ENCODE measurements at places on chromosomes 16 and 17.

GRCh38 chr17:55433029-55433628 is 11.5 kb upstream of the MMD start:
- DNase-seq = no peak

DNA sequence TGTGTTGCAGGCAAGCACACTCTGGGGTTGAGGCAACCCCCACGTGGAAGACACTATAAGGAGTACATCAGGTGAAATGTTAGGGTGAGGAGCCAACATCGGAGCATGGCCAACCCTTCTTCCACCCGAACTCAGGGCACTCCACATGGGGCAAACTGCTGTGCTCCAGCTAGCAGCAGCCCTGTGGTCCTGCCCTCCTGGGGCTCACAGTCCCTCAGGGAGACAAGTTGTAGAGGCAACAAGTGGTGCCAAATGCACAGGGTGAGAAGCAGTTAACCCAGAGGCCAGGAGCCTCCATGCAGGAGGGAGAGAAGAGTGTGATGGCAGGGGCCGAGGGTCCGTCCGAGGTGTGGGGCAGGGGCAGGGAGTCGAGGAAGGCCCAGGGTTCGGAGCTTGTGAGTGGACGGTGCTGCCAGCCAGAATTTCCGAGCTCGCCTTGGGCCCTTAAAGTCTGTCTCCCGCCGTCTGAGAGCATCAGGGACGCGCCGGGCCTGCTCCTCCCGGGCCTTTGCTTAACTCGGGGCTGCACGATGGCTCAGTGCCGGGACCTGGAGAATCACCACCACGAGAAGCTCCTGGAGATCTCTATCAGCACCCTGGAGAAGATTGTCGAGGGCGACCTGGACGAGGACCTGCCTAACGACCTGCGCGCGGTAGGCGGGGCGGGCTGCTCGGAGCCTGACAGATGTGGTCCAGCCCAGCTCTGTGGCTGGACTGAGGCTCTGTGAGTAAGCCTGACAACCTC is 32.3 kb downstream of the ATPAF2 start:
- no peak for DNase-seq

DNA sequence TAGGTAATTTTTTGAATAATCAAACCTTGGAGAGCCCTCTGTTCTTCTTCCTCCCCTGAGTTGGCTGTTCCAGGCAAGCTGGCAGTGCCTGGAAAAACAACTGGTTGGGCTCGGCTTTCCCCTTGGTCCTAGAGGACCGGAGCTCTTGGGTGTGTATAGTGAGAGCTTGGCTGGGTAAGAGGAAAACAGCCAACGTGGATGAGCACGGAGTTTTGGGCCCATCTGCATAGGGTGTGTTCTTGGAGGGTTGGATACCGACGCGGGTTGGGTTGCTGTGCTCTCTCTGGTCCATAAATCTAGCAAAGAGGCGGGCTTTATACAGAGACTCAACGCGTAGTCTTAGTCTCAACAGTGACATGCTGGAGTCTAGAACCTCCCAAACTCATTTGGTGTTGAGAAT is 23.2 kb downstream of the ITGB3 start:
- DNase-seq = no peak

- no peak for DNase-seq
Measured at GRCh38 chr17:68356520-68356919, 65.2 kb downstream of the ARSG start.

DNA sequence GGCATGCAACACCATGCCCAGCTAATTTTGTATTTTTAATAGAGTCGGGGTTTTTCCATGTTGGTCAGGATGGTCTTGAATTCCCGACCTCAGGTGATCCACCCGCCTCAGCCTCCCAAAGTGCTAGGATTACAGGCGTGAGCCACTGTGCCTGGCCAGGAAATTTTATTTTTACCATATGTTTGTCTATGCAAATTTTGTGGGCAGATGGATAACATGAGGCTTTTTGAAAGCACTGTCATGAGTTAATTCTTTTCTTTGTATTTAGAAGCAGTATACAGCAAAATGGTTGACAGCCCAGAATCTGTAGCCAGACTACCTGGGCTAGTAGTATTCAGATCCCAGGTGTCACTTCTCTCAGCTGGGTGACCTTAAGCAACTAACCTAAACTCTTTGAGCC is 8.5 kb upstream of the KPNB1 start:
- DNase-seq = no peak

- no peak for DNase-seq
Measured at GRCh38 chr16:24759006-24759405, 29.6 kb downstream of the TNRC6A start.

DNA sequence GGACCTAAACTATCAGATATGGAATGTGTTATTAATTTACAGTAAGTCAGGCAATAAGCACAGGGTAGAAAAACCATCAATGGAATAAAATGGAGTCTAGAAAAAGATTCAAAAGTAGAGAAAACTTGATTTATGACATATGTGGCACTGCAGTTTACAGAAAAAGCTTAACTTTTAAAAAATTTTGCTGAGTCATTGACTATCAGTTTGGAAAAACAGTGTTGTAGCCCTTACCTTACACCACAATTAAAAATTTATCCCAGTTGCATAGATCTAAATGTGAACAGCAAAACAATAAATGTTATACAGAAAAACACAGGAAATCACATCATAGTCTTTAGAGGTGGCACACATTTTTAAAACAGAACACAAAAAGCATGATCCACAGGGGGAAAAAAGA is 108.5 kb downstream of the USP22 start:
- no peak for DNase-seq

DNA sequence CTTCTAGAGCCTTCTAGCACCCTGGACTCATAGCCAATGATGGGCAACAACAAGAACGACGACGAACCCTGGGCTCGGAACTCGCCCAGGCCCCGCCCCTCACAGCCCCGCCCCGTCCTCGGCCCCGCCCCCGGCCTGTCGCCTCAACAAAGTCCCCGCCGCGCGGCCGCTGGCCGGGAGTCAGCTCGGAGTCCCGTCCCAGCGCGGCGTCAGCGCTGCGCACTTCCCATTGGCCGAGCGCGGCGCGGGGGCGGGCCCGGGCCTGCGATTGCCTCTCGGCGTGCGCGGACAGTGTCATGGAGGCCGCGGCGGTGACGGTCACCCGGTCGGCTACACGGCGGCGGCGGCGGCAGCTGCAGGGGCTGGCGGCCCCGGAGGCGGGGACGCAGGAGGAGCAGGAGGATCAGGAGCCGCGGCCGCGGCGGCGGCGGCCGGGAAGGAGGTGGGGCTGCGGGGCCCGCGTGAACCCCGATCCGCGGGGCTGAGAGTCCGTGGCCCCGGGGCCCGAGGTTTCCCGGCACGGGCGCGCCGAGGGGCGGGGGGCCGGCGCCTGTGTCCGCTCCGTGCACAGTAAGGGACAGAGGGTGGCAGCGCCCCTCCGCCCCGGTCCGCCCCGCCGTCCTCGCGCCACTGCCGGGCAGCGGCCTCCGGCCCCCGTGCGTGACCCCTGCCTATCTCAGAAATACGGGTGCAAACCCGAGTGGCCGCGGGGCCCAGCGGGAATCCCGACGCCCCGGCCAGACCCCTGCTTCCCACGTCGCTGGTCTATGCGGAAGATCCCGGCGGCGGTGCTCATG is at the start of gene ENGASE:
ENGASE (plus strand) TSS at position 176 of the 797 bp plus-strand sequence; CDS start at position 297, 121 bp downstream.
- DNase-seq = peak; percentile 93

DNA sequence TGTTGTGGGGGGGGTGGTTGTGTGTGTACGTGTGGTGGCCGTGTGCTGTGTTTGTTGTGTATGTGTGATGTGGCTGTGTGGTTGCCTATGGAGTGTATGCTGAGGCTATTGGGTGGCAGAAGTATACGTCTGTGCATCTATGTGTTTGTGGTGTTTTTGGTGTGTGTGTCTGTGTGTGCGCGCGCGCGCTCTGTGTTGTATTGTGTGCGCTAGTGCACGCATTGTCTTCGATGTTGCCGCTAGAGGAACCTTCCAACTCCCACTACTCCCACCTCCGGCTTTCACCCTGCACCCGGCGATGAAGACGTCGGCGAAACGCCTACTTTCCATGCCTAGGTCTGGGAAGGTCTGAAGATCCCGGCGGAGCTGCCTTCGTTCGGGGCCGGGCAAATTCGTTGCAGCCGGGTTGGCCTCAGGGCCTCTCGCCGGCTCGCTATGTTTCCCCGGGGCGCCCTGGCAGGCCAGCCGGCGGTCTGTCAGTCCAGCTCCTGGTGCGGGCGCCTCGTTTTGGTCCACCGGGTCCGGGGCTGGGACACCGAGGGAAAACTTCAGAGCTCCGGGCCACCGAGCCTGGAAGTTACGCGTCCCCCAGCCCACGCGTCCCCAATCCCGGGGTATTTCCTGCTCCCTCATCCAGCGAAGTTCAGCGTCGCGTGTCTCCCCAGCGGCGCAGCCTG is 5.2 kb upstream of the DLX4 start:
- DNase-seq = no peak

GRCh38 chr16:28531777-28532744 is 6.7 kb downstream of the NUPR1 start:
- DNase-seq = no peak

GRCh38 chr17:37182786-37183465 is 192.9 kb upstream of the C17orf78 start:
- peak; percentile 62 for DNase-seq

- DNase-seq = no peak
Measured at GRCh38 chr17:58969612-58970011, 137.1 kb downstream of the TRIM37 start.

DNA sequence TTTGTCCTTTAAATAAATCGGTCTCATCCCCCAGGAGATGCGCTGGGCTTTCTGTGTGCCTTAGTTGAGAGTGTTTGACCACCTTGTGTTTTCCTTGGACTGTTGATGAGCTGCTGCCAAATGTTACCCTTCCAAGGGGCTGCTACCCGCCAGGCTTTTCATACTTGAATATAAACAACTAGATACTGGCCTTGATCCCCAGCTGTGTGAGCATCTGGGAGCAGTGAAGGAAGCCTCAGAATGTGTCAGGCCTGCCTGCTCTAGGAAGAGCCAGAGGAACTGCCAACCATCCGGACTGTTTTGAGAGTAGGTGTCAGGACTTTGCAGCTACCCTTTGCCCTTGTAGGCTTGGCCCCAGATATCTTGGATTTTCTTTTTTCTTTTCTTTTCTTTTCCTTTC is 57.8 kb downstream of the LDHD start:
- DNase-seq = no peak

- no peak for DNase-seq
Measured at GRCh38 chr16:87491522-87492290, 1.1 kb downstream of the ZCCHC14 start.

DNA sequence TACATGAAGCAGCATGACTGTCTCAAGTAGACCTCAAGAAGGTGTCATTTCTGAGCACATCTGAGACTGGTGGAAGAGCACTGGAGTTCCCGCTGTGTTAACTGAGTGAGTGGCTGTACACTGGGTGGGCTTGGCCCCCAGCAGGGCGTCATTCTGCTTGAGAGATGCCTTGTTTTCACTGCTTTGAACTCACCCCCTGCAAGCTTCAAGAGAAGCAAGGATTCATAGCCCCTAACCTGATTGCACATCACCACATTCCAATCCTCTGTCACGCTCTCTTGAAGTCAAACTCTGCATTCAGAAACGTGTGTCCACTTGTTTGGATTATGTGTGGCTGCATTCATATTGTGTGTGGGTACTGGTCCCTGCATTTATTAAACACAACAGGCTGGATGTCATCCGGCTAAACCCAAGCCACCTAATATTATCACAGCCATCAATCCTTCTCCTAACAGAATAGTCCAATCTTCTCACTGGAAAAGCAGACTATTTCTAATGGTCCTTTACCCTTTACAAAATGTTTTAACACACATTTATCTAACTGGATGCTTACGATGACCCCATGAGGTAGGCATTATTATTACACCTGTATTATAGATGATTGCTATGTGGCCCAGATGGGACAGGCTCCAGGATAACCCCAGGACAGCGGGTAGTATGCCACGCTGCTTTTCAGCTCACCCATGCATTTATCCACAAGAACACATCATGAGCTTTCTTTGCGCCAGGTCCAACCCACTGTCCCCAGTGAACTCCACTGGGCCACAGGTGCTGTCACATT is 76.3 kb downstream of the USP31 start:
- DNase-seq = no peak

DNA sequence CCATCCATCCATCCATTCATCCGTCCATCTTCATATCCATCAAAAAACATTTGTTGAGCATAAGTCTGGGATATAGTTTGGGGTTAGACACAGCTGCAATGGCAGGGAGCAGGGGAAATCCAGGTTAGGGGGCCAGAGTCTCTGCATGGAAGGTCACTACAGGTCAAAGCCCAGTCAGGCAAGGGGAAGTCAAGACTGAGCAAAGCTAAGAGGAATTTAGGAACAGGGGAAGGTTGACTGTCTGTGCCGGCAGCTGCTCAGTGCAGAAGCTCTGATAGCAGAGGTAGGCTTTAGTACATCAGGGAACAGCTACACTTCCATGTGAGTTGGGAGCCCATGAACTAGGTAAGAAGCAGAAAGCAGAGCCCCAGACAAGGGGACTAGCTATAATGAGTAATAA is 68.1 kb downstream of the IRF8 start:
- no peak for DNase-seq

GRCh38 chr17:74354123-74354522 is 7.5 kb downstream of the BTBD17 start:
- DNase-seq = no peak

DNA sequence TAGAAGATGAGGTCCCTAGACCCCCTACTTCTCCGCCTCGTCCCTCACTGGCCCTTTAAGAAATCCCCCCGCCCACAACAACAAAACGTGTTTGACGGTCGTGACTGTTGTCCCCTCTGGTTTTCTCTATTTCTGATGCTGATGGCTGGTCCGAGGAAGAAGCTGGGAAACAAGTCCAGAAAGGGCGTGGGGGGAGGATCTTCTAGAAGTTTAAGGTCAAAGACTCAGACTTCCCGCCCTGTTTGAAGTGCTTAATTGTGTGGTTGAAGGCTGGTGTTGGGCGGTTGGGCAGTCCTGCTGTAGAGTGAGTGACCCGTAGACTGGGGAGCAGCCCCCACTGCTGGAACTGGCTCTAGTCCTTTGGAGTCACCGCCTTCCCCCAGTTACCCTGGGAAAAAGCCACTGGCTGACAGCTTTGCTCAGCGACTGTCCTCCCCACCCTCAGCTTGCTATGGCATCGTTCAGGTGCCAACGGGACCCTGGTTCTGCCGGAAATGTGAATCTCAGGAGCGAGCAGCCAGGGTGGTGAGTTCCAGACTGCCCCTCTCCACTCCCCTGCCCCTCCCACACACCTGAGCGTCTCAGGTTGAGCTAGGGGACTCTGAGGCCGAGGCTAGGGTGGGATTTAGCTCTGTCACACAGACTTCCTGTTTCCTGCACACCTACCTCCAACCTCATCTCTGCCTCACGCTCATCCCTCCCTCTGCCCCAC is 1.6 kb downstream of the MLLT6 start:
- DNase-seq = no peak

- no peak for DNase-seq
Measured at GRCh38 chr17:57010487-57010886, 32.6 kb downstream of the SCPEP1 start.

DNA sequence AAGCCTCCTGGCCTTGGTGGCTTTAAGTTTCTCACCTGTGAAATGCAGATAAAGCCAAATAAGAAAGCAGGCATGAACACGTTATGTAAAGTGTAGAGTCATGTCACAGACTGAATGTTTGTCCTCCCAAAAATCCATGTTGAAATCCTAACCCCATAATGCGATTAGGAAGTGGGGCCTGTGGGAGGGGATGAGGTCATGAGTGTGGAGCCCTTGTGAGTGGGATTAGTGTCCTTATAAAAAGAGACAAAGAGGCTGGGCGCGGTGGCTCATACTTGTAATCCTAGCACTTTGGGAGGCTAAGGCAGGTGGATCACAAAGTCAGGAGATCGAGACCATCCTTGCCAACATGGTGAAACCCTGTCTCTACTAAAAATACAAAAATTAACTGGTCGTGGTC is 19.5 kb upstream of the C16orf78 start:
- DNase-seq = no peak

Data from right lung (tissue), 10 donors.